CD4-positive, alpha-beta T cell (primary cell): ENCODE measurements at places on chromosomes 3 and 15.
A peak's percentile ranks its signal among the peaks of the same experiment; 100 is the strongest.

DNA sequence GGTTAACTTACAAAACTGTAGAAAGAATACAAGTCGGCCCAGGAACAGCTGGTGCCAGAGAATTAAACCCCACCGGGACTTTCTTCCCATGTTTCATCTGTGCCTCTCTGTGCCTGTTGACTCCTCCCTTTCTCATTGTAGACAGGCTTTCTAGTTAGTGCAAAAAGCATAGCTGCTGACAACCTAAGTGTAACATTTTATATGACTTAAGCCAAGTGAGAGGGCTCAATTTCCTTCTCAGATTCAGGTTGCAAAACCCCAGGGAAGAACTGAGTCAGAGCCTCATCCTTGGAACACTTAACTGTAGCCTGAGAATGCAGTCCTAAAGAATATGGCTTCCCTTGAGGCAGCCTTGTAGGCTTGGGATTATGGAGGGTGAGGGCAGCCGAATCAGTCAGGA lies 302.5 kb upstream of the AZI2 start:
- DNase-seq = no peak

- DNase-seq = no peak
Observed at GRCh38 chr3:59446775-59447465, 397.1 kb upstream of the CFAP20DC start.

GRCh38 chr3:57048052-57048671 lies 12.3 kb upstream of the SPATA12 start:
- DNase-seq = no peak

DNA sequence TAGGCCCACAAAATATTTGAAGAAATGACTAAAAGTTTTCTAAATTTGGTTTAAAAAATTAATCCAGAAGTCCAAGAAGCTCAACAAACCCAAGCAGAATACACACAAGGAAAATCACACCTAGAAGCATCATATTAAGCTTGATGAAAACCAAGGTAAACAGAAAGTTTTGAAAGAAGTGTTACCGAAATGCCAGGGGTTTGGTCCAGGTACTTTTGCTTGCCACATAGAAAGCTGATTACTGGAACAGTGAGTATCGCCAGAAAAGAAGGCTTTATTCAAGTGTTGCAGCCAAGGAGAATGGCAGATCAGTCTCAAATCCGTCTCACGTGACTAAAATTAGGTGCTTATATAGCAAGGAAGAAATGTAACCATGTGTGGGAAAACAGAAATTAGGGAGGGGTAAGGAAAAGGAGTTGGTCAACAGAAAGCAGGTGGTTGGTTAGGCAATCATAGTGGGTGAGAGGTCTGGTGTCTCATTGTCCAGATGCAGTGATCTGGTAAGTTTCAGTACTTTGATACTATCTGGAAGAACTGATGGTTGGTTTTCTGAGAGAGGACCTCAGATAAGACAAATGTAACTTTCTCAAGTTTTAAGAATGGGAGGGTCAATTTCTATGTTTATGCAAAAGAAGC lies 96.9 kb upstream of the MYRIP start:
- no peak for DNase-seq

GRCh38 chr15:48486228-48486627 lies 155.0 kb downstream of the DUT start:
- no peak for DNase-seq

GRCh38 chr3:47385796-47386195 lies 5.0 kb downstream of the PTPN23 start:
- no peak for DNase-seq

GRCh38 chr3:155317211-155317610 lies 23.7 kb upstream of the STRIT1 start:
- no peak for DNase-seq

- no peak for DNase-seq
Observed at GRCh38 chr15:99021027-99021627, 13.5 kb upstream of the PGPEP1L start.

- peak; percentile 38 for DNase-seq
Observed at GRCh38 chr3:56754741-56755417, 46.9 kb downstream of the ARHGEF3 start.

GRCh38 chr15:77371850-77372563 lies 47.9 kb downstream of the PEAK1 start:
- no peak for DNase-seq

DNA sequence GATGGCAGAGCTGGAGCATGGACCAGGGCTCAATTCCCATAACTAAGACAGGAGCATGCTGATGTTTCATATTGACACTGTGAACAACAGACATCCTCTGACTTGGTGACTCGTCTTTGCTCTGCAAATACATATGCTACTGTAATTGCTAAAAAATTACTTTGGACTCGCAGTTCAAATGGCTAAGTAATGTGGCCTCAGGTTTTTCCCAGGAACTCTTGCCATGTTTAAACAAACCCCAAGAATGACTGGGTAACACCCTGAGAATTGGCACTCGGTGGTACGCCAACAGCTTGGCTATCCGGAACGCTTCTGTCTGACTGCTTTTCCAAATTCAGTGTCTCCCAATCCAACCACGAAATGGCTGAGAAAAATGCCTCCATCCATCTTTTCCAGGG lies 456.7 kb upstream of the THBS1 start:
- no peak for DNase-seq
